ENCODE measurements at places on chromosomes 1 and 21. TPM values are rescaled to one million over a fixed set of nuclear protein-coding genes. Genes with fewer than 3 reads are reported as not detected.

GRCh38 chr1:31198600-31198999 is 41.1 kb downstream of the NKAIN1 start:
- no peak for DNase-seq

The PRAMEF33 gene
- total RNA-seq, result not detected

The CD1B gene
- not detected for total RNA-seq

The ZNF695 gene
- total RNA-seq, result 2.9 TPM

Measured in pulmonary artery endothelial cell (primary cell).